GM20000 (cell line): ENCODE measurements at places on chromosomes 13 and 19.

GRCh38 chr13:48950501-48950875 lies 25.2 kb upstream of the FNDC3A start:
- DNase-seq, result no peak

- peak; percentile 82 for DNase-seq
These were observed 21.7 kb upstream of the ZNF429 start for GRCh38 chr19:21483589-21484170.

DNA sequence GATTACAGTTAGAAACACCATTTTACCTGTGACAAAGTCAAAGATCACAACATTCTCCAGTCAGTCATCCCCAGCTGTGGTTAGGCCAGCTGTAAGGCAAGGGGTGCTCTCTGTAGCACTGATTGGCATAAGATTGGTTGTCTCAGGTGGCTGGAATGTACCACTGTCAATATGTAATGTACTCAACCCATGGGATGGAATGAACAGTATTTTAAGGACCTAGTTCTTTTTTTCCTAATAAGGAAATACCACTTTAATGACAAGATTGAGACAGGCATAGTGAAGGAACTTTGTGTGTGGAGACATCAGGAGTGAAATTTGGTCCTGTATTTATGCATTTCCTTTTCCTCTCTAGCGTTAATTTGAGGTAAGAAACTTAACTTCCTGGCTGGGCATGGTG lies 310.7 kb downstream of the ITGBL1 start:
- no peak for DNase-seq

- no peak for DNase-seq
These were observed 73.2 kb upstream of the MEDAG start for GRCh38 chr13:30832845-30833332.

- no peak for DNase-seq
These were observed 719.0 kb upstream of the MIR17HG start for GRCh38 chr13:90628471-90628870.

- DNase-seq, result peak; percentile 65
These were observed 3.7 kb upstream of the FCER2 start for GRCh38 chr19:7705387-7706187.

GRCh38 chr13:94344126-94344818 lies 135.2 kb downstream of the DCT start:
- no peak for DNase-seq

DNA sequence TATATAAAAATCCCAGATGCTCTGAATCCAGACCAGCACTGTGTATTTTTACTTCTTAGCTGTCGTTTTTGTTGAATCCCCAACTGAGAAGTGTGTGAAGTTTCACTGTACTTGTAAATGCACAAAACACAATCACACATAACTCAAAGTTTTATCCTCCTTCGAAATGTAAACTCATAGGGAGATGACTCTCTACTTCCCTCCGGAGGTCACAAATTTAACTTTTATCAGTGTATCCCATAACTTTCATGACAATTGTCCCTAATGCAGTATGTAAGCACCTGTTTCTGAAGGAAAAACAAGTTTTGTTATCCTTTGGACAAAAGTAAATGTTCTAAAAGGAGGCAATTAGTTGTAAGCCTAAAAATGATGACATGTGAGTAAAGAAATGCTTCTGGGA lies 665.0 kb upstream of the SLITRK6 start:
- DNase-seq, result no peak

GRCh38 chr19:35226748-35227147 lies 1.8 kb downstream of the FAM187B start:
- no peak for DNase-seq

DNA sequence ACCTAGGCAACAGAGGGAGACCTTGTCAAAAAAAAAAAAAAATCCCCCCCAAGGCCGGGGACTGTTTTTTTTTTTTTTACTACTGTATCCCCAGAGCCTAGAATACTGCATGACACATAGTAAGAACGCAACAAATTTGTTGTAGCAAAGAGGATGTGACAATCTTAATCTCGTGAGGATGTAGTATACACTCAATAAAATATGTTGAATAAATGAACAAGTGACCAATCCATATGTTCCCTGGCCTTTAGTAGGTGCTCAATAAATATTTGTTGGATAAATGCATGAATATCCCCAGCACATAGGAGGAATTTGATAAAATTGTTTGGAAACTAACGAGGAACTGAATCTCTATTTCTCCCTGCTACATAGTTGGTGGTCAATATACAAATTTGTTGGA lies 75.7 kb downstream of the MAP4K1 start:
- DNase-seq, result no peak

- DNase-seq, result no peak
These were observed 26.3 kb upstream of the SPATA13 start for GRCh38 chr13:24134231-24134630.

DNA sequence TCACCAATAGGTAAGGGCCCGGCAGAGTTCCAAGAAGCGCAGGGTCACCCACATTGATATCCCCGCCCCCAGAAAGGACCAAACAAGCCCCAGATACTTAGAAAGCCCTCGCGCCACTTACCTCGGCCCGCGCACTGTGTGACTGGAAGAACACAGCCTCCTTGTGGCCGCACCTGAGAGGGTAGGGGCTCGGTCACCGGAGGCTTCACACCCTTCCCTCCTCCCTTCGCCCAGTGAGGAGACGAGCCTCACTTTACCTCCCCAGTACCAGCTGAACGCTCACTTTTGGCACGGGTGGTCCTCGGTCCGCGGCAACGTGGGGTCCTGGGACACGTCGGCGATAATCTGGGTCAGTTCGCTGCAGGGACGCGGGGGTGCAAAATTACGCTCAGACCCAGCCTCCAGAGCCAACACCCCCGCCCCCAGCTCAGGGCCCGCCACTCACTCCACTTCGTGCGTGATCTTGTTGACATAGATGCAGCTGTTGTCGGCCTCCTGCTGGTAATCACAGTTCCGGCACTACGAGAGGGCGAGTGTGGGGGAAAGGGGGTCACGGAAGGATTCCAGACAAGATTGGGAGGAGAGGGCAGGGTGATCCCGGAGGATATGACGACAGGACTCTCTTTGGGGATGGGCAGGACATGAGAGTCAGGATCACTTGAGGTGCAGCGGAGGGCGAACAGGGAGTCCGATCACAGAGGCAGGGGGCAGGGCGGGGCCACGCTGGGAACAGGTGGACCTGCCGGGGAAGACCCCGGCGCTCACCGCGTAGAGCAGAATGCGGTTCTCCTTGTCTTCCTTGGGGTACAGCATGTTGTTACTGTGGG lies 568 bp downstream of the POLR2I start:
- peak; percentile 47 for DNase-seq

- DNase-seq, result no peak
These were observed 362.1 kb upstream of the DACH1 start for GRCh38 chr13:72229067-72229466.

- no peak for DNase-seq
These were observed 24.6 kb downstream of the NOSIP start for GRCh38 chr19:49555600-49556411.

DNA sequence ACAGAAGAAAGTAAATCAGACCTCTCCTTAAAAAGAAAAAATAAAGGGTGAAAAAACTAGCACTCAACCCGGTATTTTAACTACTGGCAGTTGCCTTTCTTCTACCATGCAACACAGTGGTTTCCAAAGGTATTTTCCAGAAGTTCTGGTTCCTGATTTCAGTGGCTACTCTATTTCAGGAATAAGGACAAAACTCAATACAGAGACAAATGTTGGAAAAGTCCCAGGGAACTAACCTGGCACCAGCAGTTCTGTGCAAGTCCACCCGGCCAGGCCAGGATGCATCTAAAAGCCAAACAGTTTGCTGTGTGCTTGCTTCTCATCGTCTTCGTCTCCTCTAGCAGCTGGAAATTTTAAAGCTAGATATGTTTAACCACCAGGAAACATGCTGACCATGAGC lies 52.5 kb downstream of the FOXO1 start:
- no peak for DNase-seq

DNA sequence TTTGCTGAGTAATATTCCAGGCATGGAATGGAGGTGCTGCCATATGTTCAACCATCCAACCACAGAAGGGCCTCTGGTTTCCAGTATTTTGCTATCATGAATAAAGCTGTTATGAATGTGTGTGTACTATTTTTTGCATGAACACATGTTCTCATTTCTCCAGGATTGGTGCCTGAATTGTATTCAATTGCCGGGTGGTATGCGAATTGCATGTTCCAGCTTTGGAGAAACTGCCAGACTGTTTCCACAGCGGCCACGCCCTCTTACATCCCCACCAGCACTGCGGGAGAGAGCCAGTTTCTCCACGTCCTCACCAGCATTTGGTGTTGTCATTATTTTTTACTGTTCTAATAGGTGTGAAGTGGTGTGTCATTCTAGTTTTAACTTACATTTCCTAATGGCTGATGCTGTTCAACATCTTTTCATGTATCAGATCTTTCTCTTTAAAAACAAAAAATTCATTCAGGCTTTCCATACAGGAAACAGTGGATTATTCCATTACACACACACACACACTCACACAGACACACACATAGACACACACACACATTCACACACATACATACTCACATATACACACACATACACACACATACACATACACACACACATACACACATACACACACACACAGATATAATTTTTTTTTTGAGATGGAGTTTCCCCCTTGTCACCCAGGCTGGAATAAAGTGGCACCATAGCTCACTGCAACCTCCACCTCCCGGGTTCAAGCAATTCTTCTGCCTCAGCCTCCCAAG lies 154.1 kb downstream of the PTPRS start:
- no peak for DNase-seq

DNA sequence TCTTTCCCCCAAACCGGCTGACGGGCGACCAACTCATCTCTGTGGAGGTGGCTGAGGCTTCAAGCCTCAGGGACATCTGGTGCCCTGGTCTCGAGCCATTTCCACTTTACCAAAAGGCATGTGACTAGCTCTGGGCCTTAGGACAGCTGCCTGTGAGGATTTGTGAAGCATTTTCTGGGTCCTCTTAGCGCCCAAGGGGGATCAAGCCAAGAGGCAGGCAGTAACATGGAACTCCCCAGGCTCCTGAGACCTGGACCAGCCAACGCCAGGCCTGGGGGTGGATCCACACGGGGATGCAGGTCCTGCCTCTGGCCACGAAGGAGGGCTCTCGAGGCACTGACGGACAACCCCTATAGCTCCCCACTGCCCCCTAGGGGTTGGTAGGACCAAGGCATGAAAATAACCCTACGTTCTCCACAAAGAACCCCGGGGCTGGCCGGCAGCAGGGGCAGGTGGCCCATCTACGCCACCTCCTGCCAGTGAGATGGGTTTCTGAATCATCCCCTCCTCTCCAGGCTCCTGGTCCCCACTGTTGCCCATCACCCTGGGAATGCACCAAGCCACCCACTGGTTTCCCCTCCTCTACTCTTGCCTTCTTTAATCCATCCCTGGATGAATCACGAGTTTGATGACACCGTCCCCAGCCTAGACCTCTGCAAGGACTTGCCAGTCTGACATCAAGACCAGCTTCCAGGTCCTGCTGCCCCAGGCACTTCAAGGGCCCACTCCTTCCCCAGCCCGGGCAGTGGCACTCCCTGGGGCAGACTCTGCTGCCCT lies 7.0 kb upstream of the MYDGF start:
- DNase-seq, result peak; percentile 59

DNA sequence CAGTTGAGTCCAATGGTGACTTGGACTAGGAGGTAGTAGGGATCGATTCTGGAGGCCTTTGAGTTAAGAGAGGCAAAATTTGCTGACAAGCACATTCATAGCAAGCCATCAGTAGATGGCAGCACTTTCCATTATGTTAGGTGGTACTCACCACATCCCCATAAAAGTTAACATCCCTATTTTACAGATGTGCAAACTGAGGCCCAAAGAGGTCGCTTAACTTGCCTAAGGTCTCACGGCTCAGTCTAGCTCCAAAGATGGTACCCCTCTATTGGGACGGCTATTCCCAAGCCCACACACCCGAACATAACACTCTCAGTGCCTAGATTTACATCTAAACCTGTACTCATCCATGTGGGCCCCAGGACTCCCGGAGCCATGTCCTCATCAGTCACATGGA lies 21.5 kb upstream of the FOSB start:
- DNase-seq, result peak; percentile 64

GRCh38 chr13:31310786-31311185 lies 111.0 kb downstream of the B3GLCT start:
- DNase-seq, result no peak

DNA sequence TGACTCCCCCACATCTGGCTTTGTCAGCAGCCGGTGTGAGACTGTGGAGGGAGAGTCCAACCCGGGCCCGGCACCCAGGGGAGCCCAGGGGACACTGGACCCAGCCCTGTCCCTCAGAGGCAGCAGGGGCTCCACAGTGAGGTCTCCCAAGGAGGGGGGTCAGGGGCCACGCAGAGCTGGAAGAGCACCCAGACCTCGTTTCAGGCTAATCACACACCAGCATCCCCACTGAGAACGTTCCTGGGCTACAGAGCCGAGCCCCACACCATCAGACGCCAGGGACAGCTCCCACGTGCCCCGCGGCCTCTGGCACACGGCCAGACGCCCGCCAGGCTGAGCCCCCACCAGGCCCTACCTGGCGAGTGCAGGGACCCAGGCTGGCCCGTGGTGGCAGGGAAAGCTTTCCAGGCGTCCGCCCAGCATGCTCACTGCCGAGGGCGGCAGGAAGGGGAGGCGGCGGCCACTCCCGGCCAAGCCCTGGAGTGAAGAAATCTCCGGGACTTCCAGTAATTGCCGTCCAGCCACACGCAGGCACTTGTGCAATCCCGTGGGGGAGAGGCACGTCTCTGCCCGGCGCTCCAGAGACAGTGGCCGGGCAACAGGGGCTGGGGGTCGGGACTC lies 19.2 kb downstream of the SBNO2 start:
- no peak for DNase-seq

DNA sequence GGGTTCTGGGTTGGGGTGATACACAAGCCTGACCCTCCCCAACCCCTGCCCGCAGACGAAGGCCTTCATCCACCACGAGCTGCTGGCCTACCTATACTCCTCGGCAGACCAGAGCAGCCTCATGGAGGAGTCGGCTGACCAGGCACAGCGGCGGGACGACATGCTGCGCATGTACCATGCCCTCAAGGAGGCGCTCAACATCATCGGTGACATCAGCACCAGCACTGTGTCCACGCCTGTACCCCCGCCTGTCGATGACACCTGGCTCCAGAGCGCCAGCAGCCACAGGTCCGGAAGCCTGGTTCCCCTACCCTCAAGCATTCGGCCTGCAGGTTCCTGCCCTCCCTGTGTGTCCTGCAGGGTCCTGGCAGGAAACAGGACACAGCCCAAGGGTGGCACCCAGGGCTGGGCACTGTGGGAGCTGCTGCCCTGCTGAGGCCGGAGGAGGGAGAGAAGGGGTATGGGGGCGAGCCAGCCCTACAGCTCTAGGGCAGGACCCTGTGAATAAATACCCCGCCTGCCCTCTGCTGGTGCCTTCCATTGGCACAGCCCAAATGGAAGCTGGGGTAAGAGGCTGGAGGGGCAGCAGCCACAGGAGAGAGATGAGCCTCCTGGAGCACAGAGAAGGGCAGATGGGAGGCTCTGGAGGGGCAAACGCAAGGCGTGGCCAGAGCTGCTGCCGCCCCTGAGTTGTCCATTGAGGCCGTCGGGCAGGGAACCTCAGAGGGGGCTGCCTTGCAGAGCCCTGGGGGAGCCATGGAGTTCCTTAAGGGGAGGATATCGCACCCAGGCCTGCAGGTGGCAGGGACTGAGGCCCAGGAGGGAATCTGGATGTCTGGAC lies 6.8 kb downstream of the TMED1 start:
- no peak for DNase-seq
